Lung (tissue), 17 donors: ENCODE measurements at places on chromosomes 3 and 15. TPM values are rescaled to one million over a fixed set of nuclear protein-coding genes. Genes with fewer than 3 reads are reported as not detected.

GRCh38 chr15:67359431-67360079 is 105.0 kb downstream of the IQCH start:
- no peak for DNase-seq

DNA sequence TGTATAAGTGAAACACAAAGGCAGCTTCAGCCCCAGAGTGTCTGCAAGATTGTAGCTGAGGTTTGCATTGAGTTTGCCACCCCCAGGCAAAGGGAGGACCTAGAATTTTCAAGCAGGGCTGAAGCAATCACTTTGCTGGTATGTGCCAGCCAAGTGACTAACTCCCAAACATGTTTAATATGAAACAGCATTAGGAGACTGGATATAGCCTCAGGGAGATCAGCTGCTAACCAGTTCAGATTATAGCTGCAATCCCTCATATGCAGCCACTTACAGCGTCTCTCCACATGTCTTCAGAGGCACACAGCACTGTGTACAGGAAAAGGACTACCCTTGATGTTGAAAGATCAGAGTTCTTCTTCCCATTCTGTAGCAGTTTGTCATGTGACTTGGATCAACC is 38.4 kb upstream of the PPP2R3A start:
- no peak for DNase-seq

DNA sequence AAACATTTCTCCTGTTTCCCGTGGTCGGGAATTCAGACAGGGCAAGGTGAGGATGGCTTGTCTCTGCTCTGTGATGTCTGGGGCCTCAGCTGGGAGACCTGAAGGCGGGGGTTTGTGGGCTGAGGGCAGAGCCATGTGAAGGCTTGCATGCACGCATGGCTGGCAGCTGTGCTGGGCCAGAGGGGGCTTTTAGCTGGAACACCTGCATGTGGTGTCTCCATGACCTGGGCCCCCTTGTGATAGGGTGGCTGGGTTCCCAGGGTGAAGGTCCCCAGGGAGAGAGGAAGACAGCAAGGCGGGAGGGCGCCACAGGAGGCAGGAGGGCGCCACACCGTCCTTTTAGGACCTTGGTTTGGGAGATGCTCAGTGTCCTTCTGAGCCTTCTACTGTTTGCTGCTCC is 101.6 kb upstream of the PRR23E start:
- no peak for DNase-seq

GRCh38 chr3:129602309-129602708 is 4.2 kb downstream of the PLXND1 start:
- DNase-seq: no peak

DNA sequence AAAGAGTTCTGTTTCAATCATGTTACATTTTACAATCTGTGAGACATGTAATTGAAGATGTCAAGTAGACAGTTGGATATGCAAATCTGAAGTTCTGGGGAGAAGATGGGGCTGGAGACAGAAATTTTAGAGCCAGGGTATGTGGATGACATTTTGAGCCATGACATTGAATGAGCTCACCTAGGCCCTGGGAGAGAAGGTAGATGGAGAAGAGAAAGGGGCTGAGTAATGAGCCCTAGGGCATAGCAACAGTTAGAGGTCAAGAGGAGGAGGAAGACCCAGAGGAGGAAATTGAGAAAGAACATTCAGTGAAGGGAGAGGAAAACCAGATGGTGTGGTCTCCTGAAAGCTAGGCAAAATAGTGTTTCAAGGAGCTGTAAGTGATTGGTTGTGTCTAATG is 15.3 kb downstream of the TMEM266 start:
- no peak for DNase-seq

Gene ZNF501
- 1.4 TPM for polyA plus RNA-seq

Gene SLC6A20
- 2.7 TPM for polyA plus RNA-seq

DNA sequence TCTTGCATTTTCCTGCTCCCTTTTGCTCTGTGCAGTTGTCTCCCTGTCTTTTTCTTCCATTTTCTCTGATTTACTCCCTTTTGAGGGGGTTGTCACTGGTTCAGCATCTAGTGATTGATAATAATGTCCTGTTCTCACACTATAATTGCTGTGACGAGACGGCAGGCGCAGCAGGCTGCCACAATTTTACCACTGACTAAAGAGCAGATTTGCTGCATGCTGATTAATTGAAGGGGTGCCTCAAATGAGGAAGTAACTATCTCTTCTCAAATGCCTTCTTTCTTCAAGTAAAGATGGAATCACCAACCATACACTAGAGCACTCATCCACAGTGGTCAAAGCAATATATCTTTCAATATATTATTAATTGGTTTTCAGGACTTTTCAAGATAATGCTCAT is 219.3 kb downstream of the CBLB start:
- DNase-seq: no peak

Gene OR5K2
- polyA plus RNA-seq: not detected
